SK-N-DZ (cell line): ENCODE measurements at places on chromosomes 4 and X.

DNA sequence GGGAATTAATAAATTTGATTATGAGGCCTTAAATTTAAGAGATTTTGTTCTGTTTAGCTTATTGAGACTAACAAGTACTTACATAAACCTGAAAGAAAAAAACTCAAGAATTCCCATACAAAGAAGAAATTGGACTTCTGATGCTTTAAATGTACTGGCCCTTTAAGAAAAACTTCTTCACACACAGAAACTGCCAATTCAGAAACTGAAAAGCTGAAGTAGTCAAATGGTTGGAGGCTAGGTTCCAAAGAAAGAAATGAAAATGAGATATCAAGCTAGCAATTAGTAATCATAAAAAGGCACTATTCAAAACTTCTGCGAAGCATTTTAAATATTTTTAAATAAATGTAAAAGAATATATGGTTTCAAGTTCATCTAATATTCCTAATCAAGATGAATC is 151.3 kb downstream of the THOC2 start:
- DNase-seq, result no peak

DNA sequence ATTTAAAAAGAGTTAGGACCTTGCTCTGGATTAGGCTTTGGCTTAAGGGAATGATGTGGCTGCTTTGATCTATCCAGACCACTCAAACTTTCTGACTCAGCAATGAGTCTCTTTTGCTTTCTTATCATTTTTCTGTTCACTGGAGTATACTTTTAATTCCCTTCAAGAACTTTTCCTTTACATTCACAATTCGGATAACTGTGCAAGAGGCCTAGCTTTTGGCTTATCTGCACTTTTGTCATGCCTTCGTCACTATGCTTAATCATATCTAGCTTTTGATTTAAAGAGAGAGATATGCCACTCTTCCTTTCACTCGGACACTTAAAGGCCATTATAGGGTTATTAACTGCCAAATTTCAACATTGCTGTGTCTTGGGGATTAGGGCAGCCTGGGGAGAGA is 147.9 kb downstream of the DCHS2 start:
- DNase-seq, result no peak

- DNase-seq, result no peak
These were observed 9.0 kb downstream of the HAND2 start for GRCh38 chr4:173520921-173521466.

GRCh38 chr4:122379239-122379638 is 428 bp downstream of the ADAD1 start:
- no peak for DNase-seq

GRCh38 chr4:86033171-86033570 is 326.7 kb downstream of the MAPK10 start:
- DNase-seq, result no peak

GRCh38 chr4:107792711-107793110 is 32.0 kb upstream of the SGMS2 start:
- DNase-seq, result no peak

GRCh38 chr4:72663828-72664227 is 94.8 kb upstream of the ADAMTS3 start:
- DNase-seq, result no peak

GRCh38 chr4:5144384-5144783 is 93.1 kb downstream of the STK32B start:
- DNase-seq, result no peak

DNA sequence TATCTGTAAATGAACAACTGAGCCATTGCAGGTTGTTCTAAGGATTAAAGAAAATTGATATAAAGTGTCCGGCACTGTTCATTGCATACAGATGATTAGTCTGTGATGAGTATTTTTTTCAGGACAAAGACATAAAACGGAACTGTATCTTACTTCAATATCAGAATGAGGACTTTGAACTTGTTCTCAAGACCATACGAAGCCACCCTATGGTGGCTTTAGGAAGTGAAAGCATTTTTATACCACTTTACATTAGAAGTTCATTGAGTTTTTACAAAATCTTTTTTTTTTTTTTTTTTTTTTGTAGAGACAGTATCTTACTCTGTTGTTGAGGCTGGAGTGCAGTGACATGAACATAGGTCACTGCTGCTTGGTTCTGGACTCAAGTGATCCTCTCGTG is 45.2 kb upstream of the TRIM2 start:
- no peak for DNase-seq

DNA sequence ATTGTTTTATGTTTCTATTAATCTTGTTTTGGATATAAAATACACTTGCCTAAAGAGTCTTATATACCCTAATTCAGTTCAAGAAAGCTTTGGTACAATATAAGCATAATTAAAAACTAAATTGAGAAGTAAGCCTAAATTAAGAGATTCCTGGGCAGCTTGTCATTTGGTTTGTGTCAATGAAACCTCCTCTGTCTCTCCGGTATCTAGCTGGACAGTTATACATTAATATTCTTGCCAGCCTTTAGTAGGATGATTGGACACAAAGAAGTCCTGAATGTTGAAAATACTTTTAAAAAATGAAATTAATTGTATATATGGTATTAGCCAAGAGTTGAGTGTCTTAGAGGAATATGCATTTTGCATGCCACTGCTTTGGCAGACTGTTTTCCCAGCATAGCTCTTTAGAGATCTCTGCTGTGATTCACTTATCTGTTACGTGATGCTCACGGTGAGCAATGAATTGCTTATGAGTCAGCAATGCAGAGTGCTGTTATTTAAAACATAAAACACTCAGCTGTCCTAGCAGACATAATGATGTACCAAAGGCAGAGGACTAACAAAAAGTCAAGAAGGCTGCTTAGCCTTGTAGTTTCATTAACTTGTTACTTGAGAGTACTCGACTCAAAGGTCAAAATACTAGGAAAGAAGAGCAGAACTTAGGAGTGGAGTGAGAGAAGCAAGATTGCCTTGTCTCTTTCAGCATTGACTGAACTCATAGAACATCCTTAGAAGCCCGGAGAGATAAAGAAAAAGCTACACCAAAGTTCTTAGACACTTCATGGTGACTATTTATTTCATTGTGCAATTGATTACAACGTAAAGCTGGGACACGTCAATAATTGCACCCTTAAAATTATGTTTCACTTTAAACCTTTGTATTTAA is 1296.1 kb upstream of the PCDH7 start:
- peak; percentile 2 for DNase-seq

DNA sequence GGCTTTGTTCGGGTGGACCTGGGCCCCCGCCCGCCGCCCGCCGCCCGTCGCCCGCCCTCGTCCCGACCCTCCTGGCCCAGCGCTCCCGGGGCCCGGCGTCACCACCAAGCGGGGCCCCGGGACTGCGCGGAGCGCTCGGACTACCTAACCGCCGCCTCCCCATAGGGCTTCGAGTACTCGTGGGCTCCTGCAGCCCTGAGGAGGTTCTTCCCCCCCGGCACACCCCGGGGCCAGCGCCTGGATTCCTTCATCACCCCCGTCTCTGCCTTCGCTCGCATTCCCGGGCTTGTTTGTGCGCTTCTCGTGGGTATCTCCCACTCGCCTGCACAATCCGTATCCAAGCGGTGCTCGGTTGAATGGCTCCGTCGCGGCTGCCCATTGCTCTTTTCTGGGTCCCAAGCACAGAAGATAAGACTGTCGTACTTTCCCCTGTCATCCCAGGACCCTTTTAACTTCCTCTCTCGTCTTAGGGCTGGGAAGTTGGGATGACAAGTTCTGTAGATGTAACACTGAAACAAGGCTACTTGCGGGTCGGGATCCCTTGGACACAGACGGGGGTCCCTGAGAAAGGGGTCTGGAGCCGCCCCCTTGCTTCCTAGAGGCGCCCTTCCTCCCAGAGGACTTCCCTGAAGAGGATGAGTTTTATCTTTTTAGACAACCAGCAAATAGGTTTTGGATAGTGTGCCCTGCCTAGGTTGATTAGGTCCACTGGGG is 565 bp downstream of the MOB1B start:
- peak; percentile 30 for DNase-seq
